Cardiac muscle cell (in vitro differentiated cells and primary cell): ENCODE measurements at places on chromosomes 6 and 20. TPM values are rescaled to one million over a fixed set of nuclear protein-coding genes. Genes with fewer than 3 reads are reported as not detected.
A peak's percentile ranks its signal among the peaks of the same experiment; 100 is the strongest.

Gene STX11
- 0.98 and 2.1 TPM in 2 replicates for total RNA-seq

DNA sequence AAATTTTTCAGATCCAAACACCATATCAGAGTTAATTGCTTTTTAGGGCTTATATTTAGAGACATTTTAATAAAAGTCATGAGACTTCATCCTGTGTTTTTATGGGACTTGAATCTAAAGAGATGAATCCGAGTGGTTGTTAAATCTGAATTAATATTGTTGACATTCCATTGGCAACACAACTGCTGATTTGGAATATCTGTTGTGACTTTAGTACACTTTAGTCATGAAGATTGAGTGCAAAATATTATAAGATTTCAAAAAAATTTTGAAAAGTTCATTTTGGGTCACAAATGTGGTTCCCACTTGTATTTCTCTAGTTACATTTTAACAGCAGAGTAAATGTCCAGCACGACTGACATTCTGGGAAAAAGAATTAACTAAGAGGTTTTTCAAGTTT, 442.7 kb upstream of the HSF2 start:
- no peak for DNase-seq

DNA sequence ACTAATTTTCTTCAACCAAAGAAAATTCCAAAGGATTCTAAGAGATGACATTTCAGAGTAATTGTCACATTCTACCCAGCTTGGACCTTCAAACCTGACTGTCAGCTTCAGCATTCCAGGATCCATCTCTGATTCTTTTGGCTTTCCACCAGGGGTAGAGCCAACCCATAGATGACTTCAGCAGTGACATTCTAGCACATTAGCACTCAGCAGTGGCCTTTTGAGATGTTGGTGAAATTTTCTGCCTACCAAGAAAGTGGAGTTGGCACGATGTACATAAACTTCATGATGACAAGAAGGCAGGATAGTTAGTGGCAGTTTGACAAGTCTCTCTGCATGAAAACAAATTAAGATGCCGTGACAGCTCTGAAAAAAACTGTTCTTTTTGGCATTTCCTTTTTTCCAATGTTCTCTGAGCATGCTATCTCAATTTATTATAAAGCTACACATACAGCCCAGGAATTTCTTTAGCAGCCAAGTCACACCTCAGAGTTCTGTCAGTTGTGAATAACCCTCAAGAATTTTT, 466.5 kb upstream of the RNF217 start:
- DNase-seq, result no peak

DNA sequence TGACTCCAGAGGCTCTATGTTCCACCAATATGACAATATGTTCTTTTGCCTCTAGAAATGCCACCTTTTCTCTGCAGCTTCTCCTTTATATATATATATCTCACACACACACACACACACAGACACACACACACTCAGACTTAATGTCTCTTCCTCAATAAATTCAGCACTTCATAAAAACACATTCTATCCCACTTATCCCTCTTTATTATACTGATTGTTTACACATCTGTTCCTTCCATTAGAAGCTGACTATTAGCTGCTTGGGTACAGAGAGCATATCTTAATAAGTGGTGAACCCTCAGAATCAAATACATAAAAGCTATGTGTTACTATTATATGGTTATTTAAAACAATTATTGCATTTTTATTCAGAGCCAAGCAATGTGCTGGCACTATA, 23.3 kb downstream of the NRSN1 start:
- no peak for DNase-seq

DNA sequence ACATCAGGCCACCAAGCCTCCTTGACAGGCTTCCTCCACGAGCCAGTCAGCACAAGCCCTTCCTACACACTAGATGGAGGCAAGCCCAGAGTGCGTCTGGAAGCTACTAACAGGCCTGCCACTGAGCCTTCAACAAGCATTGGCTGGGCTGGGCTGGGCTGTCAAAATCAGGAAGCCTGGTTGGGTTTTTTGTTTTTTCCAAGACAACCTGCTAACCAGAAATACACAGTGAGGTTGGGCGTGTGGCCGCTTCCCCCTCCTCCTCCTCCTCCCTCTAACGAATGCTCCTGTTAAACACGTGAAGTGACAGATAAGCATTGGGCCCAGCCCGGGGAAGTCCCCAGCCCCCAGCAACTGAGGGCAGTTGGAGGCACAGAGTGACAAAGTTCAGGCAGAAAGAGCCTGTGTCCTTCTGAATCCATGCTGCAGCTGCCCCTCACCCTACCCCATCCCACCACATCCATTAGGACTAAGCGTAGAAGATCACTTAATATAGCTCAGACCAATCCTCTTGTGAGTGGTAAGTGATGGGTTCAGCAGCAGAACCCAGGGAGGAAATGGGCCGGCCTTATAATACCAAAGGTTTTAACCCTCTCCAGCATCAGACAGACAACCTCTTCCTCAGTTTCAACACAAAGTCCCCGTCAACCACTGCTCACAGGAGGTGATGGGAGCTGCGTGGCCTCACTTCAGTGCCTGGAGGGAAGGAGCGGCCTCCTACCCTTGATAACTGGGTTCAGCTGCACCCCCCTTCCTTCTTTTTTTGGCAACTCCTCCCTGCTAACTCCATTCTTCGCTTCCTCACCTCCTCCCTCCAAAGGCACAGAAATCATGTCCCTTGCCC, 1.1 kb downstream of the NFATC2 start:
- DNase-seq, result peak; percentile 95

Gene C20orf204
- total RNA-seq, result 0.88 and 2.2 TPM in 2 replicates

Gene SLC22A7
- not detected in 2 replicates for total RNA-seq

Gene EBF4
- total RNA-seq, result 14.8 and 24.2 TPM in 2 replicates

Gene SRSF12
- total RNA-seq, result 4.1 and 5.1 TPM in 2 replicates
